ENCODE measurements at places on chromosomes 6 and 20.

GRCh38 chr20:52814371-52814770, 157.8 kb upstream of the TSHZ2 start:
- DNase-seq, result no peak

DNA sequence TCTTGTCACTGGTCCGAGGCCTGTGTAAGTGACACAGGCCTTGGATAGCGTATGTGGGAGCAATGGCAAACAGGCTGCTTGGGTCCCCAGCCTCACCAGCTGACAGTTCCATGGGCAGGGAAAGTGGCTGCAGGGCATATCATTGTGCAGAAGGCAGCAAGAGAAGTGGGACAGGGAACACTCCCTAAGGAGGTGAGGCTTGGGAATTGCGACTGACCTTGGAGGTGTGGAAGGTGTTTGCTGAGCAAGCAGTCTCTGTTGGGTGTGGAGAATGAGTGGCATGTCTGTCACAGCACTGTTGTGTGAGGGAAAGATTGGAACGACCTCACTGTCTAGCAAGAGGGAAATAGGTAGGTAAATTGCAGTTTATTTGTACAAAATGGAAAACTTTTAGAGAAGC, 16.8 kb downstream of the POFUT1 start:
- DNase-seq, result no peak

DNA sequence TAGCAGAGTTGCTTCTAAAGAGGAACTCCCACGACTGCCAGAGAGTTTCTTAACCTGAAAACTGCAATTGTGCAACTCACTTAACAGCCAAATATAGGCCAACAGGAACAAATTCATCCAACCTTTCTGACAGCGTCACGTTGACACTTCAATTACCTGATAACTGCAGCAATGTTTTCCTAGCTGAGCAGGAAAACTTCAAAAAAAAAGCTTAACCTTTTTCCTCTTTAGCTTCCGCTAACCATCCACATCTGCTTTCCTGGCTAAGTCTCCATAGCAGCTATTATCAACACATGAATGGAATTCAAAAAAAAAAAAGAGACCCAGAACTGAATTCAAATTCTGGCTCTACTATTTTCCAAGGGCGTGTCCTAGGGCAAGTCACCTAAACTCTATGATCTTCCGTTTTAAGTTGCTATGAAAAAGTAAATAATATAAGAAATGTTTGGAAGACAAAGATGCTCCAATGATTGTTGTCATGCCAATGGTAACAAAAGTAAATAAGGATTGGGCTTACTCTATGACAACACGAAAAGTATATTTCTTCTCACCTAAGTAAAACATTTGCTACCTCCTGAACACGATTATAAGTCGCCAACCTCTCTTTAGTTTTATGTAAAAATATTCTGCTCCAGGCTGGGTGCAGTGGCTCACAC, 524.6 kb upstream of the JARID2 start:
- DNase-seq, result no peak

DNA sequence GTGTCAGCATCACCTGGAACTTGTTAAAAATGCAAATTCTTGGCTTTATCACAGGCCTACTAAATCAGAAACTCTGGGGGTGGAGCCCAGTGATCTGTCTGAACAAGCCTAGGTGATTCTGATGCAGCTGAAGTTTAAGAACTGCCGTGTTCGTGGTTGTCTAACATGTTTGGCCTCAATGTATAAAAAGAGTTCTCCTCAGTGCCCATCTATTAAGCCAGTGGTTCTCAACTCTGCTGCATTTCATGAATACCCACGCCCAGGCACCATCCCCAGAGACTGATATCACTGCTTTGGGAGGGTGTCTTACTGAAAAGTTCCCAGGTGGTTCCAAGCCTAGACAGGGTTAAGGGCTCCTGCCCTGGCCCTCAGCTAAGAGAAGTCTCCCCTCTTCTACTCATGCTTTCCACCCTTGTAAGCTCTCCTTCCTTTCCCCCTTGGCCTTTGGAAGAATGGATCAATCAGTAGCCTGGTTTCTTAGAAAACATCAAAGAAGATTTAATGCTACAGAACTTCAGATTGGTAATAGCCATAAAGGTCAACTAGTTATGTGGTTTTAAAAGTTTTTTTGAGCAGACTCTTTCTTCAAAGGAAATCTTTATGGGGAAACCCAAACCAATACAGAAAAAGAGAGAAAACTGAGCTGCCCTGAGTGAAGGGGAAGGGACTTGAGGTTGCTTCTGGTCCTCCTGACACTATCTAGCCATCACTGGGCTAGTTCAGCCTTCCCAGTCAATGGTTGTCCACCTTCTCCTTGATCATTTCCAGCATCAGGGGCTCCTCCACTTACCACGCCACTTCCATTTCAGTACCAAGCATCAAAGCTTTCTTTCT, 38.9 kb upstream of the TNFAIP3 start:
- DNase-seq, result no peak

- no peak for DNase-seq
Measured at GRCh38 chr6:25486550-25486949, 165.5 kb upstream of the SCGN start.

- no peak for DNase-seq
Measured at GRCh38 chr6:14502551-14502950, 385.0 kb downstream of the CD83 start.

GRCh38 chr6:125793280-125793679, 2.5 kb downstream of the NCOA7 start:
- DNase-seq, result no peak

DNA sequence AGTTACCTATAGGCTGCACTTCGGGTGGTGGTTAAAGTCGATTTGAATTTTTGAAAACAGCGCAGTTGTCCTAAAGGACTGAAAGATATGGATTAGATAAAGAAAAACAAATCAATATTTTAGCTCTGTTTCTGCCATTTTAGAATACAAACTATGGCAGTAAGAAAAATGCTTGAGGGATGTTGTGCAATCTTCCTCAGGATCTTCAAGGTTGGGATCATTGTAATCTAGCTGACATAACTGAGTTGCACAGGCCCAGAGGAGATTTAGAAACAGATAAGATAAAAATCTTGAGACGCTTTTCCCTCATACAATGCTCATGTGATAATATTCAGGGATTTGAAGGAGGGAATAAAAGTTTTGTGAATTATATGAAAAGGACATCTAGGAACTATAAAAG, 926 bp downstream of the PEX3 start:
- DNase-seq, result no peak

DNA sequence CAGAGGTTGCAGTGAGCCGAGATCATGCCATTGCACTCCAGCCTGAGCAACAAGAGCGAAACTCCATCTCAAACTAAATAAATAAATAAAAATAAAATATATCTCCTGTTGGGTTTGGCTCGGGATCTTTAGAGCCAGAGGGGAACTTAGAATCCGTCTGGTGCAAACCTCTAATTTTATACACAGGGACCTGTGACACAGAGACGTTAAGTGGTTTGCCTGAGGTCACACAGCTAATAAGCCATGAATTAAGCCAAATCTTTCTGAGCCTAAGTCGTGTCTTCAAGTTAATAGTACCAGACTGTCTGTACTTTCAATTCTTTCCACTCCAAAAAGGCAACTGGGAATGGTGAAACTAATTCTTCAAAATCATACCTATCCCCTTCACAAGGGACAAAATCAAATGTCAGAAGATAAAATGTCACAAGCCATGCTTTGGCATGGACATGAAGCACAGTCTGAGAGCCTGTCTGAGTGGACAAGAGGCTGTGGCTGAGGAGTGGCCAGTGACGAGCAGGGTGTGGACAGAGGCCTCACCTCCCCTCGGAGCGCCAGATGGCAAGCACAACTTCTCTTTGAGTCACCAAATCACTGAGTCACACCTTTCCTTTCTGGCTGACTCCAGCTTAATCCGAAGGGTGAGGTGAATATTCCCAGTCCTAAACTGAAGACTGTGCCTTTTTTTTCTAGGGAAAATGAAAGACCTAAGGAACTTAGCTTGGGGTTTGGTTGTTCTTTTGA, 177.4 kb downstream of the TFAP2A start:
- no peak for DNase-seq

DNA sequence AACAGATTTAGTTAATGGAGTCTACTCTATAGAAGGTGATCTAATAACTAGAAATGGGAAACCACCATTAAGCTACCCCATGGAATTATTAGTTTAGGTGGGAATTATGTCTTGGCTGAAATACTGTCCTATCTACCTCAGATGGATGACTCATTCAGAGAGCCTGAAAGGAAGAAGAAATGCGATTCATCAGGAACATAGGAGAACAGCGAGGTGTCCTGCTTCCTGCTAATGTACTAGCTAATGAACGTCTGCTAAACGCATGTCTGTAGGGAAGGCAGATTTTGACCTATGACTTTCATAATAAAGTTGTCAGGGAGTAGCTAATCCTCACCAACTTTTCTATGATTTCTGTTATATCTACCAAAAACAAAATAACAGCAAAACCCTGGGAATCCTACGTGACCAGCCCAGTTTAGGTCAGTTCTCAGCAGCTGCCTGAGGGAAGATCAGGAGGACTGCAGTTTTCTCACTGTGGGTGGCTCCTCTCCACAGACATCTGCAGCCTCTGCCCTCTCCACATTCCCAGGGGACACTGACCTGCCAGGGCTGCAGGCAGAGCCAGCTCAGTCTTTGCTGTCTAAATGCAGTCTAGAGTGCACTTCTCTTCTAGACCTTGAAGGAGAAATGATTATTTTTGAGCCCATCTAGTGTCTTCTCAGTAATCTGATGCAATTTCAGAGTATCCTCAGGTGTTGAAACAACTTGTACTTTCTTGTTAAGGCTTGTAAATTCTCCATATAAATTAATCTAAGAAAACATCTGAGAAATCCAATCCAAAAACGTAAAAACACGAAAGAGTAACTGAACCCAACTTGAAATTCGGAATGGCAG, 18.1 kb upstream of the SFT2D1 start:
- DNase-seq, result peak; percentile 23

DNA sequence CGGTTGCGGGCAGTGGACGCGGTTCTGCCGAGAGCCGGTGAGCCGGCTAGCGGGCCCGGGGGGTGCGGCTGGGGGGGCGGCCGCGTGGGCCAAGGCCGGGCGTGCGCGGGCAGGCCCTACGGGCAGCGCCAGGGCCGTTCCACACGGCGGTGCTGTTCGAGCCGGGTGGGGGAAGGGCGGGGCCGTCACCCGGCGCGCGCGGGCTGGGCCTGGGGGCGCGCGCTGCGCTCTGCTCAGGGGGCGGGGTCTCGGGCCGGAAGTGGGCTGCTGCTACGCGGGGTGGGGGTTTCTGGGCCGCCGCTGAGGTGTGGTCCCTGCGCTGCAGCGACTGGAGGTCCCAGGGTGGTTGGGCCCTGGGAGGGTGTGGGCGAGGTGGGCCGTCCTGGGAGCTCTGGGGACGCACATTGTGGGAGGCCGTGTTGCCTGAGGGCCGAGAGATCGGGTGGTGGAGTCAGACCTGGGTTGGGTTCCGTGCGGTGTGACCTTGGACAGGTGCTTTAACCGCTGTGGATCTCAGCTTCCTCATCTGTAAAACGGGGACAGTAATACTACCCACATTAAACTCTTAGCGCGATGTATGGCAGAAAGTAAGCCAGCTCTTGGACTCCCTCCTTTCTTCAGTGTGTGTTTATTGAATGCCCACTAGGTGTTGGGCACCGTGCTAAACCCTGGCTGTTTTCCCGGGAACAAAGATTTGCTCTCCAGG, 391 bp downstream of the MAPRE1 start:
- peak; percentile 64 for DNase-seq

DNA sequence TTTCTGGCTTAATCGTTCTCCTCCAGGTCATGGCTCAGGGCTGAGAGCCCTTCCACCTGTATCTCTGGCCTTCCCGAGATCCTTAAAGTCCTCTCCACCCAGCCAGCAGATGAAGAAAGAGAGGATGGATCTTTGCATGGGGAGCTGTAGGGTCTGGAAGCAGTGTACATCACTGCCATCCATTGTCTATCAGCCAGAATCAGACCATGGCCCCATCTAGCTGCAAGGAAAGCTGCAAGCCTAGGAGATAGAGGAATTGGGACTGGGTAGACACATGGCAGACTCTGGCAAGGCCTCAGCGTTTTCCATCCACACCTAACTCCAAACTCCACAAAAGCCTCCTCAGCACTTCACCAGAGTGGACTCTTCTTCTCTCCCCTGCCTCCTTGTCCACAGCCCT, 113.8 kb upstream of the MAFB start:
- no peak for DNase-seq

GRCh38 chr6:74268815-74269599, 573.0 kb downstream of the CD109 start:
- DNase-seq, result no peak

DNA sequence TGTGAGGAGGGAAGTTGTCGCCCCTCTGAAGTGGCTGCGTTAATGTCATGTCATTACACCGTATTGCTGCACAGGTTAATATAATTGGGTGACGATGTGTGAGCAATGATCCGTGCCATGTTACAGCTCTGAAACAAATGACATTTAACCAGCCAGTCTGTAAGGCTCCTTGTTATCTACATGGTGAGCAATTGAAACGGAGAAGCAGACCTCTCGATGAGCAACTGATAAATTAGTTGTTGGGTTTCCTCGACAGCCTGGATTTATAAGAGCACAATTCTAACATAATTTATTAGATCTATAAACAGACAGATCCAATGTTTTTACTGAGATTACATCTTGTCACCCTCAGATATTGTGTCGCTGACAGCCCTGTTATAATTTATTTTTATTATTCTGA, 49.9 kb upstream of the MAFB start:
- DNase-seq, result no peak

DNA sequence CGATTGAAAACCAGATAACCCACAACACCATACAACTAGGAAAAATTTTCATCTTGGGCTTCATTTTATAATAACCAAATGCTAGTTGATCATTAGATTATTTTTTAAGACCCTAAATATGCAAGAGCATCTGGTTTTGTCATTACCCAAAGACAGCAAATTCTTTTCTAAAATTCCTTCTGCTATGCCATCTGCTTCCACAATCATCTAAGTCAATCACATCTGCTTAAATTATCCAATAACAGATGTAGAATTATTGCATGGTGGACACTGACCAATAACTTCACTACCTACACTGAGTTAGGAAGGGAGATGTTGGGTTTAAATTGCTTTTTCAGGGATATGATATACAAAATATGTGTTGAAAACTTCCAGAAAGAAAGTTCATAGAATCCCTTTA, 41.9 kb downstream of the PKHD1 start:
- no peak for DNase-seq

DNA sequence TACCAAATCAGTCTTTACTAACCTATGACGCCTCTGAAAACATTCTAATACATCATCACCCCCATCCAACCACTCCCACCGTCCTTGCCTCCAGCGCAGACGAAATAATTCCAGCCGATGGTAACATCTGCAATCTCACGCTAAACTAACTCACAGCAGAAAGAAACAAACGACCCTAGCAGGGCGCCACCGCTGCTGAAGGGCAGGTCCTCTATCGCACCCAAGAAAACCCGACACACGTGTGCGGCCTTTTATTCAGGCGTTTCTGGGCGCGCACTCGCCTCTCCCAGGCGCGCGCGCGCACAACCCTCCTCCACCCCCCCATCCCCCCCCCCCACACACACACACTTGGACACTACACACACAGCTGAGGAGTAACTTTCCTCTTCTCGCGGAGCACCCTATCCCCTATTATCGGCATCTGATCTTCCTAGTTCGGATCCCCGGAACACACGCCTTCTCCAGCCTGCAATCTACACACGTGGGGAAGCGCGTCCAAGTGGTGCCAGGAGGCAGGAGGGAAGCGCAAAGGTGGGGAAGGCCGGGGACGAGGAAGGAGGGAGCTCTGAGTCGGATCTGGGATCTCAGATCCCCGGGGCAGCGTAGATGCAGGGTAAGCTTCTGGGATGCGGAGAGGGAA, 1.4 kb downstream of the GFOD1 start:
- DNase-seq, result no peak
